ENCODE measurements at places on chromosomes 6 and 20. TPM values are rescaled to one million over a fixed set of nuclear protein-coding genes. Genes with fewer than 3 reads are reported as not detected.

Gene SLPI
- polyA plus RNA-seq, result not detected

Gene OPRM1
- not detected for polyA plus RNA-seq

Gene SCRT2
- not detected for polyA plus RNA-seq

Gene DEFB118
- not detected for polyA plus RNA-seq

Gene KCNK17
- polyA plus RNA-seq, result 1.2 TPM

Gene GABRR1
- 0.12 TPM for polyA plus RNA-seq

Gene CCM2L
- 6.4 TPM for polyA plus RNA-seq

Gene RSPH9
- polyA plus RNA-seq, result 0.39 TPM

Gene BIRC7
- polyA plus RNA-seq, result not detected

Gene POU5F1
- polyA plus RNA-seq, result 1,914 TPM

Gene CSE1L
- polyA plus RNA-seq, result 147 TPM

Gene SNAI1
- polyA plus RNA-seq, result 8.4 TPM

Gene MAP1LC3A
- 15.3 TPM for polyA plus RNA-seq

Gene TEAD3
- polyA plus RNA-seq, result 15.6 TPM

Gene VPS52
- 20.6 TPM for polyA plus RNA-seq

Gene AGPAT4
- 8.9 TPM for polyA plus RNA-seq

Gene HRH3
- polyA plus RNA-seq, result 1.5 TPM

Gene SIRT5
- polyA plus RNA-seq, result 7.4 TPM

Gene LHFPL5
- not detected for polyA plus RNA-seq

Gene ZNF165
- polyA plus RNA-seq, result 8.9 TPM

Gene ADAM33
- polyA plus RNA-seq, result 2.4 TPM

Gene KCNQ5
- polyA plus RNA-seq, result 0.68 TPM

Gene ZSCAN31
- 2.8 TPM for polyA plus RNA-seq

Gene CD93
- polyA plus RNA-seq, result 0.03 TPM

Gene NMBR
- polyA plus RNA-seq, result not detected

Gene B3GALT4
- polyA plus RNA-seq, result 1.3 TPM

Gene HUS1B
- polyA plus RNA-seq, result 1.3 TPM

Gene CTCFL
- 0.80 TPM for polyA plus RNA-seq

Gene COL11A2
- polyA plus RNA-seq, result 2.2 TPM

Gene SLC35D3
- polyA plus RNA-seq, result 1.0 TPM

Gene PRSS35
- polyA plus RNA-seq, result 1.7 TPM

Gene SLC52A3
- 2.3 TPM for polyA plus RNA-seq

Gene PTCRA
- not detected for polyA plus RNA-seq

Gene GHRH
- polyA plus RNA-seq, result 0.40 TPM

Gene WFDC2
- 161 TPM for polyA plus RNA-seq

Gene PPP1R16B
- 1.5 TPM for polyA plus RNA-seq

Gene RGS17
- polyA plus RNA-seq, result 10.6 TPM

Gene BPIFB1
- polyA plus RNA-seq, result not detected

Gene CNKSR3
- polyA plus RNA-seq, result 2.0 TPM

Gene MICAL1
- 27.8 TPM for polyA plus RNA-seq
